ENCODE measurements at places on chromosomes 1 and 21.

DNA sequence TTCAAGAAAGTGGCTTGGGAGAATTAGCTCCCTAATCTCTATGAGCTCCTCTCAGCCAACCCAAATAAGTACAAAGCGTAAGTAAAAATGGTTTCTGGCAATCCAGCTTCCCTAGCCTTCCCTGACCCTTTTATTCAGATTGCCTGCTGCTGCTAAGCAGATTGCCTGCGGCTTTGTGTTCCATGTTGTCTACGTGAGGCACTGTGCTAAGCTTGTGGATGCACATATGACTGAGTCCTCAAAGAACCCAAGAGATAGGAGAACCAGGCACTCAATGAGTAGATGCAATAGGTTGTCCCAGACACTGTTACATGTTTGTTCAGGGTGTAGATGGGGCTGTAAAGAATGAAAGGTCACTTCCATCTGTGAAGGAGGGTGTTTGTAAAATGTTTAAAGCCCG lies 6.3 kb upstream of the OSBPL9 start:
- no peak for DNase-seq

DNA sequence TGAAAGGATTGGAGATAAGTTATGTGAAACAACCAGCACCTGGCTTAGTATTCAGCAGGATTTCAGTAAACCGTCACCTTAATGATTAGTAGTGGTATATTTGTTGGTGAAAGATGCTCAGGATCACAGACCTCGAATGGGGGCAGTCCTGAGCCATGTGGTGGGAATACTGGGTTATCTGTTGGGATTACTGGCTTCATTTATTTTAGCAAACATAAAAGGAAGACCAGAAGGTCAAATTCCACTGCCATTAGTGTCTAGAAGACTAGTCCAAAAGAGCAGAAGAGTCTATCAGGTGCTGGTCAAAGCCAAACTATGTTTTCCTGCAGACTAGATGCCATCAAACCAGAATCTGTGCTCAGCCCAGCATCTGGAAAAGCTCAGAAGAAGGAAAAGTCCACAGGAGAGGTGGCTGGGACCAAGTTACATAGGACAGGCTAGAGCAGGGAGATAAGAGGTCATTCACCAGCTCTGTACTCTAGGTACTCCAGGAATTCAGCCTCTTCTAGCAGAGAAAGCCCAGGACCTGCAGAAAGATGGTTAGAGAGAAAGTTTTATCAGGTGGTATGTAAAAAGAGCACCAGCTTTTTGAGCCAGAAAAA lies 343.4 kb downstream of the PLPP3 start:
- no peak for DNase-seq

GRCh38 chr1:160630523-160631451 lies 16.1 kb downstream of the SLAMF1 start:
- no peak for DNase-seq

DNA sequence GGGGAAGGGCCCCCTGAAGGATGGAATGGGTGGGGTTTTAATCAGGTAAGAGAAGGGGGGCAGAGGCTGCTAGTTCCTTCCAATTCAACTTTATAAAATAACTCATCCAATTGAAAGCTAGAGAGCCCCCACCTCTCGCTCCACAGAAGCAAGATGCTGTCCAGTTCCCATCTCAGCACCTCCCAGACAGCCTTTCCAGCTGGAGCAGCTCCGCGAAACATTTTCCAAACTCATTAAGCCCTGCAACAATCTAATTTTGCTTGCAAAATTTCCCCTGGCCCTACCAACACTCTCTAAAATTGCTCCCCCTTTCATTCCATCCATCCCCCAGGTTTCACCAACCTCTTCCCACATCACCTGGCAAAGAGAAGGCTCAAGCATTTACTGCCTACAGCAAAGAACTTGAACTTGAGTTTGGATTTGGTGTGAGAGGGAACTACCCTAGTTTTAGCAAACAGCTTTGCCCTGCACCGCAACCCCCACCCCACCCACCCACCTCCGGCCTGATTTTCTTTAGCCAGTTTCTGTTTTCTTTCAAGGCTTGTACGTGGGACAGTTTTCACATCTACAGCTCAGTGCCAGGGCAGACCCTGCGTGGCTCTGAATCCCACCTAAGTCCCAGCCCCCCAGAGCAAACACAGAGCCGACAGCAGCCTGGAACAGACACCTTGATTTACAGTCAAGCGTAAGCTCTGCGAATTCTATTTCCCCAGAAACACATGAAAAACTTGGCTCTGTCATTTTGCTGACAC lies 46.7 kb downstream of the SYF2 start:
- no peak for DNase-seq

DNA sequence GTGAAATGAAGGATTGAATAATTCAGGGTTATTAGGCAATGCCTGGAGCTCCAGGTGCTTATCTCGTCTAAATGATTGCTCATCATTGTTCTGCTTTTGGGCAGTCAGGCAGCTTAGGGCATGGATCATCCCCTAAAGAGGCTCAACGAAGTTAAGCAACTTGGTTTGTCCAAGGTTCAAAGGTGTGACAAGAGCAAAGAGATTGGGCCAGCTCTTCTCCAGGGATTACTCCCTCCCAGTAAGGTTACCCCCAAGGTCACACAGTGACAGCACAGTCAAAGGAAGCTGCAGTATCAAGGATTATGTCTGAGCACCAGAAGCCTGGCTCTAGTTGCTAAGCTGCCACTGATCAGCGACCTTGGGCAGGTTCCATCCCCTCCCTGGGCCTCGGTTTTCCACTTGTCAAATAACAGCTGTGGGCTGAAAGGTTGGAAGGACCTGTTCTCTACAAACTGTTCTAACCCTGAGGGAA lies 6.8 kb downstream of the ETNK2 start:
- no peak for DNase-seq

DNA sequence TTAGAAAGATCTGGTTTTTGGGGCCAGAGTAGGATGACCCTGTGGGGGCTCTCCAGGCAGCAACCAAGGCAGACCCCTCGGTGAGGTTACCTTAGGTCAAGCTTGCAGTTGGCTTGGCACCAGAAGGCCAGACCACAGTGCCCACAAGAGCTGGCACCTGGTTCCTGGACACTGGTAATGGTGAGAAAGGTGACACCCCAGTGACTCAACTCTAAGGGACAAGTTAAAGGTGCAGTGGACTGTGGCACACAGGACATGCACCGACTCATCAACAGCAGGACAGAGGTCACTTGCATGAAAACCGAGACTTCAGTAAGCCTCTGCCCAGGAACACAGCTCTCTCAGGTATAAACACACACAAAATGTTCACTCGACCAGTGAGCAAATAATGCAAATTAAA lies 6.7 kb downstream of the LRRC38 start:
- no peak for DNase-seq

- DNase-seq, result no peak
Measured at GRCh38 chr1:25760871-25761270, 39.1 kb upstream of the SELENON start.

DNA sequence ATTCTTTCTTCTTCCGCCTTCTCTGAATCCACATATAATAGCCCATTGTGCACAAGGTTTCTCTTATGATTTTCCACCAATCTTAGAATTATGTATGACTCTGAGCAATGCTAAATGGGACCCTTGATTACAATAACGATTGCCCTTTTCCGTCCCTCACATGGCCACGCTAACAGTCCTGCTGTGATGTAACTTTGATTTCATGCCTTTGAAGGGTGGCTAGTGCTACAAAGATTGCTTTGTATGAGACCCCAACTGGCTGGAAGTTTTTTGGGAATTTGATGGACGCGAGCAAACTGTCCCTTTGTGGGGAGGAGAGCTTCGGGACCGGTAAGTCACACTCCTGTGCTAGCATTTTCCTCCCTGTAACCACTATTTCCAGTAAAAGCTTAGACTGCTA lies 45.3 kb downstream of the PGM1 start:
- no peak for DNase-seq

DNA sequence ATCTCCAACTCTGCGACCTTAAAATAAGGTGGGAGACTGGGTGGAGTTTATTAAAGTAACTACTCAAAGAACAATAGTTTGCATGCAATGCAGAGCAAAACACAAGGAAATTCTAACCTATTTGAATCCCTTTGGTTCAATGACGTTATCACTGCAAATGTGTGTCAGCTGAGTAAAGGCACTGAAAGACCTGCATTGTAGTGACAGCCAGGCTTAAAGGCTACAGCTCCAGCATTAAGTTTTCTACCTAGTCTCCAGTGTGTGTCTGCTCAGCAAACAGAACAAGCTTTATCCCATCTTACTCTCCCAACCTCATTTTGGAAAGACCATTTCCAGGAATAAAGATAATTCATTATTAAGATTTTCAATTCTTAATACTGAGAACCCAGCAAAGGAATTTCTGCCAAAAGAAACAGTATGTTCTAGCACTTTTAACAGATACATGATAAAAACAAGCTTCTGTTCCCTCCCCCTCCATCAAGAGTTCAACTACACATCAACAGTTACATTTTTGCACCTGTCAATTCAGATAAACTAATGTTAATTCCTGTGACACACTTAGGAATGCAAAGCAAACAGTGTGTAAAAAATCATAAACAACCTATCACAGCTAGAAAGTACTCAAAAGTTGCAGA lies 14.2 kb downstream of the PTP4A2 start:
- DNase-seq, result no peak

DNA sequence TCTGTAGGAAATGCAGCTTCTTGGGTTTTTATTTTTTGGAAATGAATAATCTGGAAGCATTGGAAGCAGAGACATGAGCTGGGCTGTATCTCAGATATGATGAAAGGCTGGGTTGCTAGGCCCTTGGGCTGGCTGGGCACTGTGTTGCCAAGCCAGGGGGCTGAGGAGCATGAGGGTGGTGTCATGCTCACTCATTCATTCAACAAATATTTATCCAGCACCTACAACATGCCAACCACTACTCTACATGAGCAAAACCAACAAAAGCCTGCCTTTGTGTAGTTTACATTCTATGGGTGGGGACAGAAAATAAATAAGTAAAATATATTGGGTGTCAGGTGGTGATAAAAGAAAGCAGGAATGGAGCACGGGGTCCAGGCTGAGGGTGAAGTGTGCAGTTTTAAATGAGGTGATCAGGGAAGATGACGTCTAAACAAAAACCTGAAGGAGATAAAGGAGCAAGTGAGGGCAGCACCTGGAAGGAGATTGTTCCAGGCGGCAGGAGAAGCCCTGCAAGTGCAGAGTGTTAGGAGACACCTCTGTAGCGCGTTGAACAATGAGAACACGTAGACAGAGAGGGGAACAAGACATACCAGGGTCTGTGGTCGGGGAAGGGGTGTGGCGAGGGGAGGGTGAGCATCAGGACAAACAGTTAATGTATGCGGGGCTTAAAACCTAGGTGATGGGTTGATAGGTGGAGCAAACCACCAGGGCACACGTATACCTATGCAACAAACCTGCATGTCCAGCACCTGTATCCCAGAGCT lies 10.9 kb downstream of the TAGLN2 start:
- DNase-seq, result no peak

DNA sequence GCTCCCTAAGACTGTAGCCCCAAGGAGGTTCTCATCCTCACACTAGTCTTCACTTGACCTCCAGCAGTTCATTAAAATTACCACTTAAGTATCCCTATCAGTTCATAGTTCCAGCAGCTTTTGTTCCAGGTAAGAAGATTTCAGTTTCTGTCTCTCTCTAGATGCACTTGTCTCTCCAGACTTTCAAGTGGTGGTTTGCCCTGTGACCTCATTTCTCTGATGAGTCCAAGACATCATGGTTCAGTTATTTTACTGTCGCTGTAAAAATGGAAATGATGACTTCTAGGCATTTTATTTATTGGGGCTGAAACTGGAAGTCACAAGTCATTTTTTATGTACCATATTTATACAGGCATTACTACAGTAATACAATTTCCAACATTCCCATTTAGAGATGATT lies 17.9 kb upstream of the RGS18 start:
- no peak for DNase-seq

Data from stimulated activated CD8-positive, alpha-beta memory T cell treated with anti-CD3 and anti-CD28 coated beads, Interleukin-4, amount 100 ng/mL, for 1 hour (primary cell).